ENCODE measurements at places on chromosomes 16 and 17. TPM values are rescaled to one million over a fixed set of nuclear protein-coding genes. Genes with fewer than 3 reads are reported as not detected.

COG1 gene
- 75.4 TPM for polyA plus RNA-seq

CA5A gene
- 0.17 TPM for polyA plus RNA-seq

NGFR gene
- polyA plus RNA-seq, result 2.6 TPM

ALOX12B gene
- polyA plus RNA-seq, result 0.48 TPM

MYH1 gene
- polyA plus RNA-seq, result 0.06 TPM

LRRC36 gene
- 2.9 TPM for polyA plus RNA-seq

GCGR gene
- 14.0 TPM for polyA plus RNA-seq

CSH2 gene
- 0.10 TPM for polyA plus RNA-seq

MMP25 gene
- polyA plus RNA-seq, result 1.5 TPM

LPO gene
- 0.09 TPM for polyA plus RNA-seq

PYDC1 gene
- polyA plus RNA-seq, result not detected

EFCAB5 gene
- 2.0 TPM for polyA plus RNA-seq

COX6A2 gene
- polyA plus RNA-seq, result 0.42 TPM

SEZ6L2 gene
- polyA plus RNA-seq, result 10.1 TPM

CORO6 gene
- polyA plus RNA-seq, result 2.4 TPM

NPIPA7 gene
- 35.8 TPM for polyA plus RNA-seq

ABCA8 gene
- polyA plus RNA-seq, result 1.2 TPM

C16orf95 gene
- 5.4 TPM for polyA plus RNA-seq

SLC38A8 gene
- polyA plus RNA-seq, result not detected

CDH13 gene
- 8.2 TPM for polyA plus RNA-seq

CRYM gene
- 10.8 TPM for polyA plus RNA-seq

CPNE7 gene
- 8.7 TPM for polyA plus RNA-seq

NPIPB8 gene
- polyA plus RNA-seq, result 2.3 TPM

LGALS9 gene
- 18.4 TPM for polyA plus RNA-seq

ATF7IP2 gene
- polyA plus RNA-seq, result 25.1 TPM

MNT gene
- polyA plus RNA-seq, result 16.5 TPM

SP2 gene
- 27.2 TPM for polyA plus RNA-seq

WSCD1 gene
- polyA plus RNA-seq, result 16.1 TPM

GNGT2 gene
- 1.2 TPM for polyA plus RNA-seq

ENPP7 gene
- polyA plus RNA-seq, result 6.1 TPM

KCTD19 gene
- 2.9 TPM for polyA plus RNA-seq

TNRC6C gene
- polyA plus RNA-seq, result 12.1 TPM

SYT17 gene
- polyA plus RNA-seq, result 10.2 TPM
